ENCODE measurements at places on chromosomes 12 and 14.

GRCh38 chr12:29544428-29545101, 47.1 kb upstream of the OVCH1 start:
- no peak for DNase-seq

GRCh38 chr14:72808564-72808963, 85.3 kb downstream of the DPF3 start:
- no peak for DNase-seq

DNA sequence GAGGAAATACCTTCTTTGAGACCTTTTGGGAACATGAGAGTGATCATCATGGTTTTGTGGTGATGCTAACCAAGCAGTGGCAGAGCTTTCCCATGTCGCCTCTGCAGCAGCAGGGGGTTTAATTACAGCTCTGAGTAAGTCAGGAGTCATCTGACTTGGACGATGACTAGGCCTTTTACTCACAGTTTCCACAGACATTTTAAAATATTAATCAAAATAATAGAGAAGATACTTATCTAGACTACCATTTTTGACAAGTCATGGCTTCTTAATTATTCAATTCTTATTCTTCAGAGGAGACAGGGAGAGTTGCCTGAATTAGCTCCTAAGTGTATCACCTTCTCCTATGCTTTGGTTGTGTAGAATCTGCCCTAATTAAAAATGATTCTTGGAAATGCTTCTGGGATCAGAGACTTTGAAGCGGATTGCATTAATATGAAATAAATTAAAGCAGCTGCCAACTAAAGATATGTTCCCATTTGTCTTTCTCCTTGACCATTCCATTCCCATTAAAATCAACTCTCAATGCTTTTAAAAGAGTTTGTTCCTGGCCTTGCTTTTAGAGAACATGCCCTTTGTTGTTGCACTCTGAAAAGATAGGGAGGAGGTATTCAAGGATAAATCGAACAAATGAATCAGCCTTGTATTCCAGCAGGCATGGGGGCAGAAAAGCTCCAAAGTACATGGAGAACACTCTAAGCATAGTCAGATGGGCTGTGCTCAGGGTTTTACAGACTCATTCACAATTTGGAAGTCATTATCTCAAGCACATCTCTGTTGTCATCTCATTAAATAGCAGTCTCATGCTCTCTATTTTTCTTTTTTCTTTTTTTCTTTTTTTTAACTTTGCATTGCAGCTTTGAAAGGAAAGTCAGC, 7.7 kb upstream of the IFNG-AS1 start:
- no peak for DNase-seq

- DNase-seq, result no peak
These were observed 52.1 kb downstream of the PSMA6 start for GRCh38 chr14:35344107-35344807.

DNA sequence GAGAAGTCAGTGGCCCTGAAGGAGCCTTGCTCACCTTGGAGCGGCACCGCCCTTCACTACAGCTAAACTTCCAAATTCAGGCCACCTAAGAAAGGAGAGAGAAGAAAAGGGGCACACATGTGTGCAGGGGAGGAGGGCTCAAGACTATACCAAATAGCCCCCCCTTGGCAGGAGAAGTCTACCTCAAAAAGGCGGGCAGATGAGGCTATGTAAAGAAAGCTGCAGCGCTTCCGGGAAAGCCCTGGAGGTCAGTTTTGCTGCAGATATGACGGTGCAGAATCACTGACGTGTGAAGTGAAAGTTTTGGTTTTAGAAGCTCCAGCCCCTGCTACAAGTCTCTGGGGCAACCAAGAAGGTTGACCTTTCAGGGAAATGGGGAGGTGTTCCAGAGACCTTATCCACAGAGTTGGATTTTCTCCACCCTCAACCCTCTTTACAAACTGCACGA, 48.2 kb upstream of the PNMA1 start:
- DNase-seq, result no peak

- no peak for DNase-seq
These were observed 217.4 kb downstream of the SLC41A2 start for GRCh38 chr12:104740668-104741067.

- no peak for DNase-seq
These were observed 244.2 kb upstream of the CLEC14A start for GRCh38 chr14:38500125-38500524.

DNA sequence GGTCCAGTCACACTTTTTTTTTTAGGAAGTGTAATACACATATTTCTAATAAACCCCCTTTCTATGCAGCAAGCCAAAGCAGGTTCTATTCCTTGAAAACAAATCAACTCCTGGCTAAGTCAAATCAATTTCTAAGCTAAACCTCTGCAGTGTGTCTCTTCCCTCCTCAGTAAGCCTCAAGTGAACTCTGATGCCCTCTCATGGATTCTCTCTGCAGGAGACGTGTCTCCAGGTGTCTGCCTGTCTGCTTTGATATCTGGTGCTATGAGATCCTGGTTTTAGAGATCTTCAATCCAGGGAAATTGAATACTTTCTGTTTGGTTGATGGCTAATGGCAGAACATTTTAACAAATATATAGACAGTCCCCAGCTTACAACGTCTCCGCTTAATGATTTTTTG, 791.7 kb downstream of the AACS start:
- DNase-seq, result no peak

GRCh38 chr12:115598871-115599811, 678.4 kb downstream of the MED13L start:
- peak; percentile 20 for DNase-seq

- DNase-seq, result no peak
These were observed 165.9 kb downstream of the TMTC3 start for GRCh38 chr12:88307961-88308360.

- DNase-seq, result no peak
These were observed 217.6 kb upstream of the CNTN1 start for GRCh38 chr12:40474630-40475029.

DNA sequence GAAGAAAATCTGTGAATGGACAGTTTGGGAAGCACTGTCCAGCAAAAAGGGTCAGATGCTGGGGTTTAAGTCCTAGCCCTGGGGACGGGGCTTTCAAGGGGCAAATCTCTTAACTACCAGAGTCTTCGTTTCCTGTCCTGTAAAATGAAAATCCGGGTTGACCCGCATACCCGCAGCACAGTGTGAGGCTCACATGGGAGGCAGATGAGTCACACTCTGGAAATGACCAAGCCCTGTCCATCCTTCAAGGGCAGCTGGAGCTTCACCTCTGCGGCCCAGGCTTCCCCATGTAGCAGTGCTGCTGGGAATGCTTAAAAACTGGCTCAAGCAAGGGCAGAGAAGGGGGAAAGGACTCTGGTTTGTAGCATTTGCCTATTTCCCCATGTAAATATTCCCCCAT, 19.0 kb downstream of the FAM181A start:
- DNase-seq, result no peak

DNA sequence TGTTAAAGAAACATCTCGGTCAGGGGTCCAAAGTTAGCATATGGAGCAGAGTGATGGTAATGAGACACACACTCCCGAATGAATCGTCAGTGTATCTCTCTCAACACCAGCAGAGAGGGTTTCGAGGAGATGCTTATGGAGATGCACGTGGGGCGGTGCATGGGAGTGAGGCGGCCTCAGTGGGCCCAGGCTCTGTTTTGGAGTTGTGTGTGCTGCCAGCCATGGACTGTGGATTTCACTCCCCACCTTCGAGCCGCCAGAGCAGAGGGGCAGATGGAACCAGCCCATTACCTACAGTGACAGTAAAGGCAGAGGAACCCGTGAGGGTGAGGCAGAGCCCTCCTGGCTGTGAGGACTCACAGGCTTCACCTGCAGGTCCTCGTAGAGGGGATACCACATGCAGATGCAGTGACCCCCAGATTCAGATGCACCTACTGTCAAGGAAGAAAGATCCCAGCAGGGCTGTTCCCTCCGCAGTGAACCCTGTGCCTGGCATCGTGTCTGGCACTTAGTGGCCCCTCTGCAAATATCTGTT, 68.2 kb downstream of the WDR20 start:
- DNase-seq, result no peak

GRCh38 chr12:79441534-79441933, 249.2 kb downstream of the PAWR start:
- no peak for DNase-seq

- no peak for DNase-seq
These were observed 303.6 kb upstream of the GARIN6 start for GRCh38 chr12:99343960-99344359.

GRCh38 chr12:51963477-51963876, 12.0 kb downstream of the ACVR1B start:
- DNase-seq, result no peak

DNA sequence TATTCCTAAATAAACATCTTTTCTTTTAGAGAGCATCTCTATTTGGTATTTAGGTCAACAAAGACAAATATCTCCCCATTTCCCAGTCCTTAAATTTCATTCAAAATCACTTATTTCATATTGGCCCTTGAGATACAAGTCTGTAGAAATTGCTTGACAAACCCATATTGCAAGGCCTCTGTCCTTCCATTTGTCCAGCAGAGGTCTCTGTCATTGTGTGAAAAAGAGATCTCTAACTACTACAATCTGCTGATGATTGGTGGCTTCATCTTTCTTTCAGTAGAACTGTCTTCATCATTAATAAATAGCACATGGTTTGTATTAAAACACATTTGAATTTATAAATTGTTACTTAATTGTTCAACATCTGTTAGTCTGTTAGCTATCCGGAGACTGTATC, 252.6 kb downstream of the ACSS3 start:
- no peak for DNase-seq

GRCh38 chr12:50251619-50252252, 31.6 kb downstream of the LIMA1 start:
- DNase-seq, result no peak

DNA sequence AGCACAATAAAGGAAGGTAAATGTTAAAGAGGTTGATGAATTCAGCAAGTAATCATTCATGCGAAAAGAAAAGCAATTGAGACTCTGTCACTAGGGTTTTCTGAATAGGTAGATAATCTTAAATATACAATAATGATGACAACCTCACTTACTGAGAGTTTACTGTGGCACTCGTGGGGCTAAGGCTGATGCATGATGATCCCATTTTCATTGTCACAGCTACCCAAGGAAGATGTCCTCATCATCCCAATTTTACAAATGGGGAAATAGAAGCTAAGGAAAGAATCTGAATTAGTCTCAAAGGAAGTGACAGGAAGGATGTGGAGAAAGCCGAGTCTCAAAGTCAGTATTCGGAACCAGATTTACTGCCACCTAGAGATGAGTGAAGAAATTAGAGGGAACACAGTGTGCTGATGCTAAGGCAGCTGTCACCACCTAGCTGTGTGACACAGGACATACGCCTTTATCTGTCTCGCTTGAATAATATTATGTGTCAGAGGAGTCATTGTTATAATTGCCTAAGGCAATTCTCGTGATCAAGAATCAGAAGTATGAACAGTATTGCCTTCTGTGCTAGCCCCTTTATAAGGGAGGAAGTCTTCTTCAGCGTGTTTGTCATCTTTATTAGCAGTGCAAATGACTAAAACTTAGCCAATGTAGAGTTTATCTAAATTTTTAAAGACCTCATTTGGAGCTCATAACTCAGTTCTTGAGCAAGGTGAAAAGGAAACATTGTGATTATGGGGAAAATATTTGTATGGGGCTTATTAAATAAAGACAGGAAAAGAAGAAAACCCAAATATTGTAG, 63.2 kb downstream of the ERGIC2 start:
- DNase-seq, result no peak

All from amygdala (tissue), 56 donors.